ENCODE measurements at places on chromosomes 11 and 22. TPM values are rescaled to one million over a fixed set of nuclear protein-coding genes. Genes with fewer than 3 reads are reported as not detected.

DNA sequence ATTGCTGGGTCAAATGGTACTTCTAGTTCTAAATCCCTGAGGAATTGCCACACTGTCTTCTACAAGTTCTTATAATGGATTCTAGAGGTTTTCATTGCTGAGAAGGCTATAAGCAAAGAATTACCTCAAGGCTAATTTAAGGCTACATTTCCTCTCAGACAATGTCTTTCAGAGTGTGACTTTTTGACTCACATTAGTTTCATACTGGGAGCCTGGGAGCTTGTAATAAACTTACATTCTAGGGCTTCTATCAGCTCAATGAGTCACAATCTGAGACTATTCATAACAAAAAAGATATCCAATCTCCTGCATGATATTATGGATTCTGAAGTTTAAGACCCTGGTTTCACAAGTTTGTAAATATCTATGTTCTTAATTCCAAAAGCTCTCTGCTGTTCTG, 408.7 kb downstream of the LRRC4C start:
- DNase-seq: no peak

DNA sequence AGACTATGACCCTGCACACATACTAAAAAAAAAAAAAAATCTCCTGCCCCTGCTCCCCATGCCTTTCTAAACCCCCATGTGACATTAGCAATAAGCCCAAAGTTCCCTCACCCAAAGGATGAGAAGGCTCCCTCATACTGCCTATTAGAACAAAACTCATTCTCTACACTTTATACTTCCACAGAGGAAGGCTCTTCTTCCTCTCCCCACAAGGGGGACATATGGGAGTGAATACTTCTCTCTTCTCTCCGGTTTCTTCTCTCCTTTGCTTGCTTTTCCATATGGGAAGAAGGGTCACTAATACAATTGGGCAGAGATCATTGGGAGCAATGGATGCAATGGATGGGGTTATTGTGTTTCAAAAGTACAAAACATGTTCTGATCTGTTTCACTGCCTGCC, 3.3 kb downstream of the OR52L1 start:
- DNase-seq: no peak

DNA sequence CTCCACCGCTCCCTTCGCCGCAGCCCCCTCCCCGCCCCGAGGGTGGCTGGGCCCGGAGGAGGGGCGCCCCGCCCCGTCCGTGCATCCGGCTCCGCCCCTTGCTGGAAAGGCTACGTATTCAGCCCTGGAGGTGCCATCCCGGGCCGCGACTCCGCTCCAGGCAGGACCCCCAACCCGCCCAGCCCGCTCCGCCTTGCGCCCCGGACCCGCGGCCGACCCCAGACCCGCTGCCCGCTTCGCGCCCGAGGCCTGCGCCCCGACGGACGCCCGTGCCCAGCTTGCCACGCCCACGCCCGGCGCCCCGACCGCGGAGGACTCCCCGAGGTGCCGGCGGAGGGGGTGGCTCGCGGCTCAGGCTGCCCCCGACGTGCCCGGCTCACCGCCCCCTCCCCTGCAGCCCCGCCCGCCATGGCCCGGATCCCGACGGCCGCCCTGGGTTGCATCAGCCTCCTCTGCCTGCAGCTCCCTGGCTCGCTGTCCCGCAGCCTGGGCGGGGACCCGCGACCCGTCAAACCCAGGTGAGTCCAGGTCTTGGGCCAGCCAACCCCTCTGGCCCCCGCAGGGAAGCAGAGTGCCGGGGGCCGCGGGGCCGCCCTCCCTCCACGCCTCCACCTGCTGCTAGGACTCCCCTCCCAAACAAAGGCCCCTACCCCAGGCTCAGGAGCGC, at the start of gene ADM2:
Gene ADM2 (plus strand): TSS at position 104 of the 667 bp plus-strand sequence. CDS start 305 bp downstream, at position 409.
- DNase-seq: peak; percentile 57

GRCh38 chr22:50117168-50117762, 27.5 kb downstream of the MOV10L1 start:
- DNase-seq: no peak

GRCh38 chr22:46609175-46609690, 11.0 kb upstream of the GRAMD4 start:
- DNase-seq: no peak

DNA sequence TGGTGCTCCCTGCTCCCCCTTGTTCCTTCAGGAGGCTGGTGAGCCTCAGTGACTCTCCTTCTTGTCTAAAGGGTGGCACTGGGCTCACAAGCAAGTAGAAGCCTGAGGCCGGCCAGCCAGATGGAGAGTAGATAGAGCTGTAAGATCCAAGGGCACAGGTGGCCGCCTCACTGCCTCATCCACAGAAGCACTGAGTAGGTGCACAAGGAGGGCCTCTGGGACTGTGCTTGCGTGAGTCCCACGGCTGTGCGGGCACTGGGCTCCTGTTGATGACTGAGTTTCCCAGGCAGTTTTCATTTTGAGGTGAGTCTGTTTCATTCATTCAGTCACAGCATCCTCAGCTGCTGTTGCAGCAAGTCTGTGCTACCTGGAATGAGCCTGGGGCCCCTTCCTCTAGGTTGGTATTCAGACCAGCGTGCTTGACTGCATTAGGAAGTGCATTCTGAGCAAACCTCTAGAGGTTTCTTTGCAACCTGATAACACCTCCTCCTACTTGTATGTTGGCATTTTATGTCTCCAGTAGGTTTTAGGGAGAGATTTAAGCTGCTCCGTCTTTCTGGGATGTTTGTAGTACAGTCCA, 184.0 kb downstream of the TBC1D22A start:
- no peak for DNase-seq

GRCh38 chr22:20220629-20221026, 47.5 kb downstream of the RTN4R start:
- no peak for DNase-seq

Gene ZFP91
- 64.4 TPM for total RNA-seq

Gene STX5
- 19.5 TPM for total RNA-seq

DNA sequence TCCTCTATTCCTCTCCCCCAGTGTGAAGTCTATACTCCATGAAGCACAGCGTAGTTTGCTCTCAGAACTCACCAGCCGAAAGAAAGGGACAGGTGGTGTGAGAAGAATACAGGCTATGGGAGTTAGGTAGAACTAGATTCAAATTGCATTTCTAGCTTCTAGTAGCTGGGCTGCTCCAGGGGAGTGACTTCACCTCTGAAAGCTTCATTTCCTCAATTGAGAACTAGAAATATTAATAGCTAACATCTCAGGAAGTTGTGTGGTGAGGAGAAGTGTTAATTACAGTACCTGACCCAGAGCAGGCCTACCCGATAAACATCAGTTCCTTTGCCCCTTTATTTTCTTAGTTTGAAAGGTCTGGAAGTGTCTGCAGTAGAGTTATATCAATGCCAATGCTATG, 484.7 kb upstream of the TENM4 start:
- DNase-seq: no peak

Gene MMP11
- total RNA-seq: 32.3 TPM

Gene OR5P2
- total RNA-seq: not detected

- no peak for DNase-seq
Observed at GRCh38 chr11:61059260-61059752, 43.0 kb upstream of the CD5 start.

Gene SCGB1D2
- total RNA-seq: 4.0 TPM

DNA sequence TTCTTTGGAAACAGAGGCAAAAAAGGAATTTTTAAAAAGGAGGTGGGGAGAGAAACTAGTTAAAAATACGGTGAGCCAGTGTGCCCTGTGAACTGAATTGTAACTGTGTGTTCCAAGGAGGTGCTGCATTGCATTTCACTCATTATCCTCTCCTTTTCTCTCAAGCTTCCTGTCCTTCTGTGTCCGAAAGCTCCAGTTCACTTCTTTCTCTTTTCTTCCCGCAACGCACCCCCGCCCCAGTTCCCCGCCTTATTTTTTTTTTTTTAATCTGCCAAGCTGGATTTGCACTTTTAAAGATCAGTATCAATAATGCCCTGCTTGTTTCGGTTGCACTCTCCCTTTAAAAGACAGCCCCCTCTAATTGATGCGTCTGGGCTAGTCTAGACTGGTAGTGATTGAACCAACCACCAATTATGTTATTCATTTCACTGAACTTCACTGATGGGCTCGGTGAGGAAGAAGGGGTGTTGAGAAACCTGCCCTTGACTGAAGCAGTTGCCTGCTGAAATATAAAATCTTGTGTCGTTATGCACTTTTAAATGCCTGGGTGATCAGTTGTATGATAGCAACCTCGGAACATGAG, 18.5 kb downstream of the BLID start:
- DNase-seq: no peak

DNA sequence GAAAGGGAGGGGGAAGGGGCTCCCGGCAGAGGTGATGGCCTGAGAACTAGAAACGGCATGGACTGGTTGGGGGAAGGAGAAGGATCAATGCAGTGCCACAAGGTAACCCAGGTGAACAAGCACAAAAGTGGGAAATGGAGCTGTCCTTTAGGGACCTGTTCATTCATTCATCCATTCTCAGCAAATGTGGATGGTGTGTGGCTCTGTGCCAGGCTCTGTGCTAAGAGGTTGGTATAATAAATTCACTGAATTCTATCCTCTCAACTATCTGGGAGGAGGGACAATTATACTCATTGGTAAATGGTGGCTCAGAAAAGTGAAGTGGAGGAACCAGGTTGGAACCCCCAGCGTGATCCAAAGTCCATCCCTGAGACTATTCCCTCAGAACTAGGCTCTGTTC, 18.6 kb upstream of the ARAP1 start:
- no peak for DNase-seq

DNA sequence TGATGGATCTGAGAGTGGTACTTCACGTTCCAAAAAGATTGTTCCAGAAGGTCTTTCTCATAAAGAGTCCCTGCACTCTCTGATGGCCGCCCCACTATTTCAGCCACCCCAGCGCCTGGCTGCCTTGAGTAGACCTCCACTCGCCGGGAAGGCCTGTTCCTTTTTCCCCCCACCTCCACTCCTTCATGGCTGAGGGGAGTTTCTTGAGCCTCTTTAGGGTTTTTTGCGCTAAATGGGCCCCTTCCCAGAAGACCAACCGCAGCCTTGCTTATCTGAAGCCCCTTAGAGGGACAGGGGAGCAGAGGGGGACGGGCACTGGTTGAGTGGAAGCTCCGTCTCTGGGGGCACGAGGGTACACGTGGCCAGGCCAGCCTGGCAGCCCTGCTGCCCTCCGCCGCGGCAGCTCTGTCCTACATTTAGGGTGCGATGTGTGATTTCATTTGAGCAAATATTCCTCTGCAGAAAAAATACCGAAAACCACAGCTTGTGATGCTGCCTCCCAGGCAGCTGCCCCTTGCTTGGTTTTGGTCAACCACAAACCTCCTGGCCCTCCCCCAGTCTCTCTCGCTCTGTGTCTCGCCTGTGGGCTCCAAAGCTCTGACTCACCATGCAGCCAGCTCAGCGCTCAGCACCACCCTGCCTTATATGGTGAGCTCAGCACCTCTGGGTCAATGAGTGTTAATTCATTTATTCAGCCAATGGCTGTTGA, 88.7 kb downstream of the TP53I11 start:
- DNase-seq: peak; percentile 73

DNA sequence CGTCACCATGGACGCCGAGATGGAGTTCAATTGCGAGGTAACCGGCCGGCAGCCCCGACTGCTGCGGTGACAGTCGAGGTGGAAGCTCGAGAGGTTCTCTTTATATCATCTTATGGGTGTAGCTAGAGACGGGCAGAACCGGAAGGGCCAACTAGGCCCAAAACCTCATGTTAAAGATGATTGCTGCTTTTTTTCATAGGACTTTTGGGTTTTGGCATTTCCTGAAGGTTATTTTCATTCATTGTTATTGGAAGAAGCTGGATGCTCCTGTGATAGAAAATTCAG, 585 bp downstream of the NF2 start:
- DNase-seq: no peak

Gene CCDC73
- not detected for total RNA-seq

GRCh38 chr22:18966748-18967147, 30.7 kb upstream of the PRODH start:
- DNase-seq: no peak

GRCh38 chr22:39457556-39458443, 988 bp downstream of the MGAT3 start:
- DNase-seq: no peak

Measured in left ventricle myocardium superior (tissue), 1 donor.